Heart right ventricle (tissue), 16 donors: ENCODE measurements at places on chromosomes 4 and X.

- no peak for DNase-seq
Observed at GRCh38 chr4:107243141-107243781, 207.1 kb upstream of the DKK2 start.

- DNase-seq, result no peak
Observed at GRCh38 chrX:40871385-40872082, 136.2 kb upstream of the MED14 start.

DNA sequence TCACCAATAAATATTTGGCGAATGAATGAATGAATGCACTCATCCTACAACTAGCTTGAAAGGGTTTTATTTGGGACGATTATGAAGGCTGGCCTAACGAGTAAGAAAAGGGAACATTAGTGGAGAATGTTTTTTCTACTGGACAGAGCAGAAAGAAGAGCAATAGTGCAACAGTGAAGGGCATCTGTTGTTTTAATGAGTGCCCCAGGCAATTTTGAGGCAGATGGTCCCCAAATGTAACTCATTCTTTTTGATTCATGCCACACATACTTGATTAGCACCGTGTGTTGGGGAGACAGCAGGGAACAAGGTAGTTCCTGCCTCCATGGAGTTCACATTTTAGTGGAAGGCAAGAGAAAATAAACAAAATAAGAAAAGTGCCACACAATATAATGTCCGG is 22.7 kb upstream of the INTS6L start:
- no peak for DNase-seq

GRCh38 chr4:22412013-22412412 is 103.9 kb downstream of the ADGRA3 start:
- no peak for DNase-seq

DNA sequence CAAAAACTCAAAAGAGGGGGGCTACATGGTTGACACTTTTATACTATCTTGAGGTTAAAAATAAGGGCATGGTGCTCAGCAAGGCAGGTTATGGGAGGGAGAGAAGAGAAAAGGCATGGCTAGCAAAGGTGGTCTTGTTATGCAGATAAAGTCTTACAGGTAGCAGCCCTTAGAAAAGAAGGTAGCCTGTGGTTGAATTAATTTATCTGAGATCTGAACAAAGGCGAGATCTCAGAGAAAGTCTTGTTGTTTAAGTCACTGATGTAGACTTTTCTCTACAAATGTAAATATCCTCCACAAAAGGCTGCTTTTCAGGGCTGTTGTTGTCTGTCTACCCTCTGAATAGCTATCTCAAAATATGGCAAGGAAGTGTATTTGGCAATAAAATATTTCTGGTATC is 1250.4 kb downstream of the PCDH18 start:
- no peak for DNase-seq
